BE2C (cell line): ENCODE measurements at places on chromosomes 5 and 9.

DNA sequence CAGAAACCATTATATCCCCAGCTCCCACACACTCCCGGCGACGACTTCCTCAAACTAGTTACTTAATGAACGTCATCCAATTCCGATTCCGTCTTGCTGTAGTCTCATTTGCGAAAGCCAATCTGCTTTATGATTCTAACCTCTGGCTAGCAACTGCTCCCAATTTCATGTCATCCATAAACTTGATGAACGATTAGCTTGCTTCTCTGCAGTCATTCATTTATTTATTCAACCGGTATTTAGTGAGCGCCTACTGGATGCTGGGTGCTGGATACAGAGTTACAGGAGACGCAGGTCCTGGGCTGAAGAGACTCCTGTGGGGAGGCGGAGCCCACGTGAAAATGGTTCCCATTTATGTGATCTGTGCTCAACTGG lies 46.2 kb downstream of the TSPAN17 start:
- no peak for DNase-seq

- no peak for DNase-seq
Measured at GRCh38 chr9:96299823-96300222, 2.2 kb downstream of the HSD17B3 start.

- no peak for DNase-seq
Measured at GRCh38 chr9:134286471-134287245, 39.6 kb upstream of the RXRA start.

DNA sequence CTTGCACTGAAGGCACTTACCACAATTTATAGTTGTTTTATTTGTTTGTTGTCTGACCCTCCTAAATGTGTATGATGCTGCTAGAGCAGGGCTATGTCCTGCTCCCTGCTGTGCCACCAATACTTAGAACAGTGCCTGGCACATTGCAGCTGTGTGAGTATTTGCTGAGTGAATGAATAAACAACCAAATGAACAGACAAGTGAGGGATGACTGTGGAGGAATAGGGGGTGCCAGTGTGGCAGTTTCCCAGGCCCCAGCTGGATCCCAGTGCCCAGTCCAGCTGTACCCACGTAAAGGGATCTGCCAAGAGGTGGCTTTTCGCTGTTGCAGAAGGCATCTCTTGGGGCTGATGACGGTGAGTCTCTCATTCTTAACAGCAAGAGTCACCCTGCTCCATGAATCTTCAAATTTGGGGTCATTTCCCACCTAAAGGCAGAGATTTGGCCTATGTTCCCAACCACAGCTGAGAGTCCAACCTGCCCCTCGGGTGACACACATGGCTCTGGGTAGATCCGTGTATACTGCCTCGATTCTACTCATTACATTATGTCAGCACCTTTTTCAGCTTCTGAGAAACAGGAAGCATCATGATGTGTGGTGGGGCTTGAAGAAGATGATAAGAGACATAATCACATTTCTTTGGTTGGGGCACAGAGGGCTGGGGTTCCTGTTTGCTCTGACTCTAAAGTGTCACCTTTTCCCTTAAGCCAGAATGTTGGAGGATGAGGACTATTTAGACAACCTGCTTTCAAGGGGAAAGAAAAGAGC lies 14.3 kb downstream of the IL5 start:
- no peak for DNase-seq

DNA sequence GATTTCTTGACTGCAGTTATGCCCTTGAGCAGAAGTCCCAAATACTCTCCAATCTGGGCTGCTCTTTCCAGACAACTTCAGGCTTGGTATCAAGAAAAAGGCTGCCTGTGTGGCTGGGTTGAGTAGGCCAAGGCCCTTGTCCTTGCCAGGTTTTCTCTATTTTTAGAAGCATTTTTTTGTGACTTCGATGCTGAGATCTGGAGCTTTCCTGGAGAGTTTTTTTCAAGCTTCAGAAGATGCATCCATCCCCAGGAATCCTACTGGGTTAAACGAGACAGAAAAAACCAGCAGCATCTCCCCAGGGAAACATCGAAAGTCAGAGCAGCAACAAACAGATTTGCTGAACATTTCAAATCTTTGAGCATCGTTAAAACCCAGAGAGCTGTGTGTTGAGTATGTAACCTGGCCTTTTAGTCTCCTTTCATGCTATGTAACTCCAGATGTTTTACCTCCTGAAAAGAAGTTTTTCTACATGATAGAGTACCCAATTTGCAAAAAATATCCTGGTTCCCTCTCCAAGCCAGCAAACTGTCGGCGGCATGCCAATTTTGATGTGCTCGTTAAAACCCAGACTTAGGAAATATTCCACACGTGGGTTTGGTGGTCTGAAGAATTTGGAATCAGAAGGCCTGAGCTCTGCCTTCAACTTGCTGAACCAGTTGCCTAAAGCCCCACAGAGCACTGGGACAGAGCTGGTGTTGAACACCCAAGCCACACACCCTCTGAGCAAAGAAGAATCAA lies 98.1 kb upstream of the ALDH1B1 start:
- no peak for DNase-seq

- DNase-seq: no peak
Measured at GRCh38 chr5:23864786-23865185, 357.4 kb downstream of the PRDM9 start.

- no peak for DNase-seq
Measured at GRCh38 chr5:59146729-59147128, 563.9 kb downstream of the RAB3C start.
